ENCODE measurements at places on chromosomes 13 and 19. TPM values are rescaled to one million over a fixed set of nuclear protein-coding genes. Genes with fewer than 3 reads are reported as not detected.

GRCh38 chr13:103386341-103386740, 320.1 kb upstream of the SLC10A2 start:
- DNase-seq, result no peak

- no peak for DNase-seq
Observed at GRCh38 chr13:23671897-23672296, 101.7 kb downstream of the TNFRSF19 start.

DNA sequence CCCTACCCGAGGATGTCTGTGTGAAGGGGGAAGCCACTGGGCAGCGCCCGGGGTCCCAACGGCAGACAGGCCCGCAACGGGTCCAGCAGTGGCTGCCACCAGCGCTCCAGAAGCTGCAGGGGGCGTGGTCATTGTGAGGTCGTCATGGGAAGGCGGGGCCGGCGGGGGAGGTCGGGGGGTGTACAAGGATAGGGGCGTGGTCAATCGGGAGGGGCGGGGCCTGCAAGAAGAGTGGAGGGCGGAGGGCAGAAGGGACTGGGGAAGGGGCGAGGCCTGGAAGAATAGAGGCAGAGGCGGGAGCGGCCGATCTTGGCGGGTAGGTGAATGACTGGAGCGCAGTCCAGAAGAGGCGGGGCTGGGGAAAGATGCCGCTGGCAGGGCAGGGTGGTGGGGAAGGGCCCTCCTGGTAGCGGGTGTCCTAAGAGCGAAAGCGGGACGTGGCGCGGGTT, 4.4 kb downstream of the FUZ start:
- peak; percentile 85 for DNase-seq

DNA sequence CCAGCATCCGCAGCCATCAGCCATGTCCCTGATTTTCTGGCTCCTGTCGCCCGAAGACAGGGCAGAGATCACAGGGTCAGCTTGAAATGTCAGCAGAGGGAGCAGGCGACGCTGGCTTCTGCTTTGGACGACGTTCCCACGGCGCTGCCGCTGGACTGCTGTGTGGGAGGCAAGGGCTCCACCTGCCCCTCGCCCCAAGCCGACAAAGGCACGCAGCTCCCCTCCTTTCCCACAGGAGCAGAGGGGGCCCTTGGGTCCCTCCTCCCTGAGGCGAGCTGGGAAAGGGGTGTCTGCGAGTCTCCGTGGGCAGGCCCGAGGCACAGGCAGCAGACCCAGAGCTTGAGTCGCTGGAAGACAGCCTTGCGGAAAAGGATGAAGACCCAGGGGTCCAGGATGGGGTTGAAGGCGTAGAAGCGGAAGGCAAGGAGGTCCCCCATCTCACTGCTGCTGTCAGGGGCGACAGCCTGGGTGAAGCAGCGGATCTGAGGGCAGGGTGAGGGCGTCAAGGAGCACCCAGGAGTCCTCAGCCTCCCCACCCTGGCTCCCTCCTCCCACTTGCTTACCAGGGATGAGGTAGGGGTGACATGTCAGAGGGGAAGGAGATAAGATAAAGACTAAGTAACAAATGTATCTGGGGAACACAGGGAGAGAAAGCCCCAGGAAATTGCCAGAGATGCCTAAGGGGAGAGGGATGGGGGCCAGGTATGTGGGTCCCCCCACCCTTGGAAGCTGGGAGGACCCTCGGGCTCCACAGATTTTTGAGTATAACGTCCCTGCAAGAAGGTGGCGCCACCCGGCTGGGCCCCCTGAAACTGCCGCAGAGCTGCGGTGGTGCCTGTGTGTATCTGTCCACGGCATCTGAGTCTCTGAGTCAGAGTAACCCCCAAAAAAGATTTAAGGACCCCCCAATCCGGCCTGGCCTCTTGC, 3.4 kb downstream of the PTGIR start:
- DNase-seq, result no peak

DNA sequence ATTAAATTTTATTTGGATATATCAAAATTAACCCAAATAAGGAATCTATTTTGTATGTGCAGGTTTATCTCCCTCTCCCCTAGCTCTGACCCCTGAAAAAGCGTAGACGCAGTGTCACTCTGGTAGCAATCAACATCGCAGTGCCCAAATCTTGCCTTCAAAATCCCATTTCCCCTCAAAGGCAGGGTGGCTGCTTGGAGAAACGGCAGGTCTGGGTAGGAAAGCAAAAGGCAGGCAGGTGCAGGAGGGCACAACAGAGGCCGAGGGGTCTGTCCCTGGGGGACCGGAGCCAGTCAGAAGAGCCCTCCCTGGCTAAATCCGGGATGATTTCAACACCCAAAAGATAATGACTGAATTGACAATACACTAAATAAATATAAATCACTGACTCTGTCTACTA, 41.9 kb downstream of the NAXD start:
- no peak for DNase-seq

- DNase-seq, result no peak
Observed at GRCh38 chr13:71621174-71622124, 245.6 kb downstream of the DACH1 start.

GRCh38 chr19:17517898-17518297, 6.4 kb downstream of the PGLS start:
- no peak for DNase-seq

PHF11 gene
- 79.6 TPM for total RNA-seq

DNA sequence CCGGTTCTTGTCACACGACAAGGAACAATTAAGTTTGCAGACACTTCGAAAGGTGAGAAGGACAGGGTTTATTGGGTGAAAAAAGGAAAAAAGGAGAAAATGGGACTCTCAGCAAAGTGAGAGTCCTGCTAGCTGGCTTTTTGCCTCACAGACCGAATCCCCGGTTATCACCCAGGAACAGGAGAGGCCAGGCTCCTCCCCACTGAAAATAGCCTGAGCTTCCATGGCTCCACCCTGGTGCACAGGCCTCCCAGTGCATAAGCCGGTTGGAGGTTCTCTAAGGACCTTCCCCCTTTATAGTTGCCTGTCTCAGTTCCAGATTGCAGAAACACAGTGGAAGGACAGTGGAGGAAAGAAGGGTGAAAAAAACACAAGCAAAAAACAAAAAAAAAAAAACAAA, 571.7 kb downstream of the KCTD12 start:
- DNase-seq, result no peak

GRCh38 chr13:57857945-57858344, 226.4 kb downstream of the PCDH17 start:
- DNase-seq, result no peak

PSENEN gene
- total RNA-seq, result 39.1 TPM

GRCh38 chr13:97435794-97436193, 1.8 kb downstream of the RAP2A start:
- DNase-seq, result no peak

GPR18 gene
- total RNA-seq, result 11.1 TPM

DNA sequence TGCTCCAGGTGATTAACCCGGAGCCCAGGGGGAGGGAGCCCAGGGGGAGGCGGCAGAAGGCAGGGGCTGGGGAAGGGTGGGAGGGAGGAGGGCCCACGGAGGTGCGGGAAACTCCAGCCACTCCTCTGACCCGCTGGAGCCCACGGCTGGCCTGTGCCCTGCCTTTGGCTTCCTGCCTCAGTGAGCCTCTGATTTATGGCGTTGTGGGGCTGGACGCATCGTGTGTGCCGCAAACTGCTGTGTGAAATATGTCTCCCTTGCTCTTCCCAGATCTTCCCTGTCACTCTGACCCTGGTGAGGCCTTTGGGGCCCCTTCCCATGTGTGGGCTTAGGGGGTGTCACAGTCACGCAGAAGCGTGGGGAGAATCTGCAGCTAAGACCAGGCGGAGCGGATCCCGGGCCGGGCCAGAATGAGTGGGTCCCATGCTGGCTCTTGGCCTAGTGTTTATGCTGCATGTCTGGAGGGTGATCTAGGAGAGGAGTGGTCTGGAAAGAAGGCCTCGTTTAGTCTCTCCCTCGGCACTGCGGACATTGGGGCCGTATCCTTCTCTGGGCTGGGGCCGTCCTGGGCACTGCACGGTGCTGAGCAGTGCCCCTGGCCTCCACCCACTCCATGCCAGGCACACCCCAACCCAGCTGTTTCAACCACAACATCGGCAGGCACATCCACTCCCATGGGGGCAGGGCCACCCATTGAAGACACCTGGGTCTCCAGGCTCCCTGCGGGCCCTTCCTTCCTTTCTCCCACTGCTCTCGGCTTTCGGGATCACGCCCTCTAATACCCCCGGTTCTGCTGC, 123.0 kb downstream of the KDM4B start:
- DNase-seq, result no peak

DNA sequence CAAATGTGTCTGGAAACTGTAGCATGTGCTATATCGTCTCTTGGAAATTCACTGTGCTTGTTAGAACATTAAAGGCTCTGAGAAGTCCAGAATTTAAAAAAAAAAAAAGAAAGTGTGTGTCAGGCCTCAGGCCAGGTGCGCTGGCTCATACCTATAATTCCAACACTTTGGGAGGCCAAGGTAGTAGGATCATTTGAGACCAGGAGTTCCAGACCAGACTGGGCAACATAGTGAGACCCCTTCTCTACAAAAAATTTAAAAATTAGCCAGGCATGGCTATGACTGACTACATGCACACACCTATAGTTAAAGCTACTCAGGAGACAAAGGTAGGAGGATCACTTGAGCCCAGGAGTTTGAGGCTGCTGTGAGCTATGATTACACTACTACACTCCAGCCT, 4.9 kb downstream of the HNRNPUL1 start:
- DNase-seq, result no peak

GRCh38 chr13:48411841-48412531, 927 bp downstream of the LPAR6 start:
- peak; percentile 49 for DNase-seq

DNA sequence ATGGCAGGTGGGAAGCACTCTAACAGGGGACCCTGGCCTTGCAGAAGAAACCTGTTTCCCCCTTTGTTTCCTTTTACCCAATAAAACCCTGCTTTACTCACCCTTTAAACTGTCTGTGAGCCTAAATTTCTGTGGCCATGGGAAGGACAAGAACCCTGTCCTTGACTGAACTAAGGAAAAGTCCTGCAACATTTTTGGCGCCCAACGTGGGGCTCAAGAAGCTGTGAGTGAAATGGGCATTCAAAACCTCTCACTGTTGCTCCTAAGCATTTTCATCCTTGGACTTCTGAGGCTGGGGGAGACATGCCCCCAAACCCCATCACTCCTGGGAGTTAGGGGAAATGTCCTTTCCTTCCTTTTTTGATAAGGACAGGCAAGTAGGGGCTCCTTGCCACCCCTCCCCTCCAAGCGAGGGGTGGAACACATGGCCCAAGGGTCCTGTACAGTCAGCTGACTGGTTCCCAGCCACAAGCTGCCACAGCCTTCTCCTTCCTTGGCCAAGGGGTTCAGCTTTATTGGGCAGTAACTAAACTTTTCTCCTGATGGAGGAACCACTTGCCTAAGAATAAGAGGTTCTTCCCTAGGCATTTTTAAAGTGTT, 381.6 kb downstream of the KLF5 start:
- no peak for DNase-seq

LINGO3 gene
- total RNA-seq, result 0.40 TPM

DNA sequence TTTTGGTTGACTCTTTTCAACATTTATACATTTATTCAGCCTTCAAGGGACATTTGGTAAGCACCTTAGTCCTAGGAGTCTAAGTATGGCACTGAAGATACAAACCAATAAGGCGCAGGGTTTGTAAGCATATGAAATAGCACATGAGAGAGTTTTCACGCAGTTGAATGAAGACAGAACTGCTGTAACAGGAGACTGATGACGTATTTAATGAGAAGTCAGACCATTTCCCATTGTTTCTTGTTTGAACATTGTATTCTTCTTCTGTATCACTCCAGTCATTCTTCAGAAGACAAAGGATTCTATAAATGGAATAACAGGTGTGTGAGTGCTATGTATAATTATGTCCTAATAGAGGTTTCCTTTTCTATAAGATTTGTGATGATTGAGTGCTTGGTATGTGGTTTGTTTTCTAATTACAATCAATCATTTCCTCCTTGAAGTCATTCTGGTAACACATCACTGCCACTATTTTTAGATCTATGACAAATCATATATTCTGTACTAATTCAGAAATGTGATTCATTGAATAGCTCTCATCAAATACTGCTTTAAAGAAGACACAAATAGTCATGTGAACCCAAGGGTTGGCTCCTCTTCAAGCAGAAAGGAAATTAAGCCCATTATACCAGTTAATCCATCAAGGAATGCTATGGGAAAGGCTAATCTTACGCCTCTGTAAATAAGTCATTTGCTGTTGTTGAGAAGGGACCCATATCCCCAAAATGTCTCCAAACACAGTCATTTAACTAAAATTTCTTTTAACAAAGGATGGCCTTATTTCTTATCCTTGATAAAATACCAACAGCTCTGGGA, 222.8 kb upstream of the NBEA start:
- DNase-seq, result no peak

DNA sequence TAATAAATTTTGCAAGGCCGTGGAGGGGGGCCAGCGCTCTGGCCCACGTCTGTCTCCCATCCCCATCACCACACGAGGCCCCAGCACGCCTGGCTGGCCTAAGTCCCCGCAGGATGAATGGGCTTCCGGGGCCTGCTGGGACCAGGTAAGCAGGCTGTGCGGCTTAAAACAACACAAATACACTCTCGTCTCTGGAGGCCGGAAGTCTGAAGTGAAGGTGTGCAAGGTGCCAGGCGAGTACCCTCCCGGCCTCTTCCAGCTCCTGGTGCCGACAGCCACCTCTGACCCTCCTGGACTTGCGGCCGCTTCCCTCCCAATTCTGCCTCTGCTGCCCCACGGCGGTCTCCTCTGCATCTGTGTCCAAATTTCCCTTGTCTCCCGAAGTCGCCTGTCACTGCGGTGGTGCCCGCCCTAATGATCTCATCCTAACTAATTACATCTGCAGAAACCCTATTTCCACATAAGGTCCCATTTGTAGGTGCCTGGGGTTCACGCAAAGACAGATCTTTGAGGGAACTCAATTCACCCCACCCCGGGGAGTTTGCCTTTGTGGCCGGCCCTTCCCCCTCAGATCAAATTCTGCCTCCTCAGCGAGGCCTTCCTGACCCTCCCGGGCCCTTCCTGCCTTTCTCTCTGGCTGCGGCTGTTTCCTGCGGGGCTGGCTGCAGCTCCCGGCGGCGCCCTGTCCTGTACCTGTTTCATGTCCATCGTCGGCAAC, 8.1 kb upstream of the PTBP1 start:
- no peak for DNase-seq

CERS1 gene
- not detected for total RNA-seq

CBLC gene
- not detected for total RNA-seq

GRCh38 chr19:40603071-40603388, 1.9 kb downstream of the LTBP4 start:
- no peak for DNase-seq

GRCh38 chr13:46721054-46721453, 75.9 kb downstream of the ESD start:
- peak; percentile 52 for DNase-seq

Data from activated CD8-positive, alpha-beta memory T cell treated with anti-CD3 and anti-CD28 coated beads, Interleukin-2, amount 10 ng/mL, durations not matched to agents 7 days and 5 days (primary cell).